ENCODE measurements at places on chromosomes 11 and 22.

- no peak for DNase-seq
Measured at GRCh38 chr11:73645972-73646631, at the start of gene PLEKHB1. TSS of gene PLEKHB1 (plus strand) at chr11:73646581. CDS start at chr11:73646609, 28 bp downstream.

DNA sequence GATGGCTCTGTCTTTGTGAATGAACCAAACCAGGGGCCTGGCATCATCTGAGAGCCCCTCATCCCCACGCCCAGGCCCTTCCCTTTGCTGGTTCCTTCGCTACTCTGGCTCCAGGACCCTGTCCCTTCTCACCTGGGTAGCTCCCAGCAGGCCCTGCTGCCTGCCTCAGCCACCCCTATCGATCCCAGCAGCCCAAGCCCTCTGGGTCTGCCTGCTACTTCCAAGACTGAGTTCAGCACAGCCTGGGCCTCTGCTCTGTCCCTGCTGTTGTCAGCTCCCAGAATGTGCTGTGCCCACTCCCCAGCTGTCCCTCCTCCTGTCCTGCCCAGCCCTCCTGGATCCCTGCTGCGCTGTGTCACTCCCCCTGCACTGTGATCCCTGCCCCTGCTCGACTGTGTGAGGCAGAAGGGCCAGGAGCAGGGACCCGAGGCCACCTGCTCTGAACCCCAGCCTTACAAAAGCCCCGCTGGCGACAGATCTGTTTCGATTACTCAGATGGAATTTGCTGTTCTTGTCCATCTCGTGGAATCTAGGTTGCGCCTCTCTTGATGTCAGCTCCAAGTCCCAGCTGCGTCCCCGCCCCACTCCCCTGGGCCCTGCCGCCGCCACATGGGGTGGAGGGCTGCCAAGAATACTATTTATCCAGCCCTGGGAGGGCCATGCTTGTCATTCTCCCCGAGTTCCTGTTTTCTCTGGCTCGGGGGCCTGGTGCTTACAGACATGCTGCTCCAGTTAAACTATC is 13.0 kb downstream of the MRPL21 start:
- peak; percentile 87 for DNase-seq

DNA sequence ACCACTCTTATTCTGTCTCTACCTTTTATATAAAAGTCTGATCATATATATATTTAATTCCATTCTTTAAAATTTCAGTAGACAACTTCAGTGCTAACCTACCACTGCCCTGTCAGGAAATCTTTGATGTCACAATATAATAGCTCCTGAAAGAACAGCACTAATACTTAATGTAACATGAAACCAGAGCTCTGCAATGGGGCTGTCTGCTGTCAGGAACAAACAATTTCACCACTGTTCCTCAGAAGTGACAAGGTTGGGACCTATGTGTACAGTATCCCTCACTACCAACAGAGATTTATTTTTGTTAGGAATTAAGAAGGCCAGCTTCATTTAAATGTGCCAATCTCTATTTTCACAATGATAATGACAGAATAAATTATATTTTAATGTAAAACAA is 165.5 kb upstream of the C11orf58 start:
- no peak for DNase-seq

DNA sequence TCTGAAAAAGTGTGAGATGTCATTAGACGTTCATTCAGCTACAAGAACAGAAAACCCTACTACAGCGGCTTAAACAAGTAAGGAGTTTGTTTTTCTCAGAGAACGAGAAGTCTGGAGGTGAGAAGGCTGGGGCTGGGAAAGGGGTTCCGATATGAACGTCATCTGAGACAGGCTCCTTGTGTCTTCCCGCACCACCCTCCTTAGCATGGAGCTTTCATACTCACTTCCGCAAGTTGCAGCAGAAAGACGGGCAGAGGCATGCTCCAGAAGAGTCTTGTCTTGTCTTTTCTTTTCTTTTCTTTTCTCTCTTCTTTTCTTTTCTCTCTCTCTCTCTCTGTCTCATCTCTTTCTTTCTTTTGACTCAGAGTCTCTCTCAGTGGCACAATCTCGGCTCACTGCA is 3.6 kb downstream of the TMEM45B start:
- no peak for DNase-seq

DNA sequence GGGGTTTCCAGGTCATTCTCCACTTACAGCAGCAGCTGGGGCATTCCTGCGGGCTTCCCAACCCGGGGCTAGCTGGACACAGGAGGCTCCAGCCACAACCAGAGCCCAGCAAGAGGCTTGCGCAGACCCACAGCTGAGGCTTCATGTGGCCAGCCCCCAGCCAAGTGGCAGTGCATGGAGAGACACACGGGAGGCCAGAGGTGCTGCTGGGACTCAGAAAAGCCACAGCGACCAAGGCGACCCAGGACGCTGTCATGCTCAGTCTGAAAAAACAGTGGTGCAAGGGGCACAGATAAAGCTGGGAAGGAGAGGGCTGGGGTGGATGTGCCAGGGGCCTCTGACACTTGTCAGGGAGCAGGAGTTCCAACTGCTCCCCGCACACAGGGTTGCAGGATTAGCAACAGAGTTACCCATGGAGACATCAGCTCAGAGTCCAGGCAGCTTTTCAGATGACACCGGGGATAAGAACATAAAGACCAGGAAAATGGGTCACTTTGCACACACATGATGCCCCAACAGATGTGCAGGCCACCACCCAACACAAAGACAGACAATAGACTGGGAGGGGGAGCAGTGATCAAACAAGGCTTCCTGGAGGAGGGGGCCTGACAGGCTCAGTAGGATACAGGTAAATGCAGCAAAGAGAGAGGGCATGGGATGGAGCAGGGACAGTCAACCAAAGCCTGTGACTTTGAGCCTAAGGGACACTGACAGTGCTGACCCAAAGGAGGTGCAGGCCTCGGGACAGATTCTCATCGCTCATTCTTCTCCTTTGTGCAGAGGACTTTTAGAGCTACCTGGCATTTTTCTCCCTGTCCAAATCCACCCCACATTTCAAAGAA is 6.9 kb upstream of the NEAT1 start:
- DNase-seq, result no peak

GRCh38 chr22:49021131-49021925 is 806.3 kb downstream of the BRD1 start:
- DNase-seq, result no peak
